ENCODE measurements at places on chromosomes 7 and 10.

GRCh38 chr7:131904760-131905327, 348.4 kb upstream of the PODXL start:
- no peak for DNase-seq

- DNase-seq, result no peak
Observed at GRCh38 chr7:100493476-100494264, 9.9 kb downstream of the NYAP1 start.

- no peak for DNase-seq
Observed at GRCh38 chr7:139661043-139661440, 116.8 kb downstream of the HIPK2 start.

- no peak for DNase-seq
Observed at GRCh38 chr7:152544481-152544927, 108.7 kb upstream of the KMT2C start.

DNA sequence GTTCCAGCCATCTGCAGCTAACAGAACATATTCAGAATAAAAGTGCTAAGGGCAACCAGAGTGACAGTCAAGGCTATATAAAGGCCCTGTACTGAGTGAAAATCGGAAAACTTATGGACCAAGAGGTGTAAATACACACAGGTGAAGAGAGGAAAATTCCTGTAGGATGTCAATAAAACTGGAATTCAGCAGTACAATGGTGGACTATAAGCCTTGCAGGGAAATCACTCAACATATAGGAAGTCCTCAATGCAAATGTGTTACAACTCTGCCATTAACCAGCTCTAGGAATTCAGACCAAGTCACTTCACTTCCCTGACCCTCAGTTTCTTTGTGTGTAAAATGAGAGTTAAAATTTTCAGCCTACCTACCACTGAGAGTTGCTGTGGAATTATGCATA, 7.7 kb downstream of the USP6NL start:
- DNase-seq, result no peak

DNA sequence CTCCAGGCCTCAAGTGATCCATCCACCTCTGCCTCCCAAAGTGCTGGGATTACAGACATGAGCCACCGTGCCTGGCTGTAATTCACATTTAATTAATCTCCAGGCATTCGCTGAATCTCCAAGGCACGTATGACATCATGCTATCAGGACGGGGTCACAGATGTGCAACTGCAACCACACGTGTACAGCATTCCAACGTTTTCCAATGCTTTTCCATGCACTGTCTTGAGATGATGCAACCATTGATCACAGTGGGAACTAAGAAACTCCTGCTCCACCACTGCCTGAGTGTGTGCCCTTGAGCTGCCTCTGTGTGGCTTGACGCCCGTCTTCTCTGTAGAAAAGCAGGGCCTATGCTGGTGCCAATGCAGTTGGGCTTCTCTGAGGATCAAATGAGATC, 119.8 kb upstream of the LYZL2 start:
- no peak for DNase-seq

- DNase-seq, result no peak
Observed at GRCh38 chr7:86778271-86778670, 134.6 kb downstream of the GRM3 start.

GRCh38 chr10:58330431-58330830, 4.4 kb upstream of the UBE2D1 start:
- no peak for DNase-seq

DNA sequence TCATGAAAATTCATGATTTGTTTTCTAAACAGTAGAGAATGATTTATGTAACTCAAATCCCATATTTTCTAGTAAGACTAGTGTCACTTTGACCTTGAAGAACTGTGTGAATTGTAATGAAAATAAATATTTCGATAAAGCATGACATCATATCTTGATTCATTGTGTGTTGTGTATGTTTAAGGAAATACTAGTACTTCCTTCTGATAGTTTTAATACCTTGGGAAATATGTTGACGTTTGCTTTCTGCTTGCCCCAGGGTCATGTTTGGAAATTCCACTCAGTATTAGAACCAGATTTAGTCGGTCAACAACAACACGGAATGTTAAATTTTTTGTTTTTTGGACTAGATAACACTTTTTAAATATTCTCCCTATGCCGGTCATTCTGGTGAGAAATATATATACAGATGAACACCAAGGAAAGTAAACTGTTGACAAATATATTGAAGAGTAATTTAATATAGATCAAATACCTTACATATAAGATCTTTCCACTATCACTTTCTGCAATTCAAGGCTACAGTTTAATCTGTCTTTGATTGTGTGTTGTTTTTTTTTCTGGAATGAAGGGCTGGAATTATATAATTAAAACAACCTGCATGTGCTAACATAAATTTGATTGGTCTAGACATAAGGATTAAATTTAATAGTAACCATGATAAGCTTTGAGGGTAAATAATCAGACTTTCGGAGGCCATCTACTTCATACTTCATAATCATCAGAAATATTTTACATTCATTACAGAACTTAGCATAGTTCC, 126.2 kb downstream of the MDFIC start:
- DNase-seq, result no peak

GRCh38 chr10:24272374-24272773, 63.4 kb downstream of the KIAA1217 start:
- no peak for DNase-seq

DNA sequence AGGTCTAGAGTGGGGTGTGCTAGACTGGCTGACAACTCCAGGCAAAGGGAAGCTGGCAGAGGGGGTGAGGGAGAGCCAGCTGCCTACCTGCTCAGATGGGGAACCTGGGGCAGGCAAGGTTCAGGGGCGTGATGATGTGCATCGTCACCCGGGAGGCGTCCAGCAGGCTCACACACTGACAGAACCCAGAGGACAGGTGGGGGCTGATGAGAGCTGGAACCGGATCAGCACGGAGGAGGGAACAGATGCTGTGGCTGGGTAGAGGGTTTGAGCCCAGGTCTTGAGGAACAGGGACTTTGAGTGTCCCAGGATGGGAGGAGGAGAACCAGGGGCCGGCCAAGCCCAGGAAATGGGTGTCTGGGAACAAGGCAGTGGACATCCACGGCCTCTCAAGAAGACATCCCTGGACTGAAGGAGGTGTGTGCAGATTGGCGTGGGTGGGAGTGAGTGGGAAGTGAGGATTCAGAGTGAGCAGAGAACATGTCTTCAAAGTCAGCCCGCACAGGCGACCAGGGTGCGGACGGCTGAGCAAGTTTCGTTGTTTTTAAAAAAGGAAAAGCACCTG, 3.9 kb downstream of the RASGEF1A start:
- no peak for DNase-seq

DNA sequence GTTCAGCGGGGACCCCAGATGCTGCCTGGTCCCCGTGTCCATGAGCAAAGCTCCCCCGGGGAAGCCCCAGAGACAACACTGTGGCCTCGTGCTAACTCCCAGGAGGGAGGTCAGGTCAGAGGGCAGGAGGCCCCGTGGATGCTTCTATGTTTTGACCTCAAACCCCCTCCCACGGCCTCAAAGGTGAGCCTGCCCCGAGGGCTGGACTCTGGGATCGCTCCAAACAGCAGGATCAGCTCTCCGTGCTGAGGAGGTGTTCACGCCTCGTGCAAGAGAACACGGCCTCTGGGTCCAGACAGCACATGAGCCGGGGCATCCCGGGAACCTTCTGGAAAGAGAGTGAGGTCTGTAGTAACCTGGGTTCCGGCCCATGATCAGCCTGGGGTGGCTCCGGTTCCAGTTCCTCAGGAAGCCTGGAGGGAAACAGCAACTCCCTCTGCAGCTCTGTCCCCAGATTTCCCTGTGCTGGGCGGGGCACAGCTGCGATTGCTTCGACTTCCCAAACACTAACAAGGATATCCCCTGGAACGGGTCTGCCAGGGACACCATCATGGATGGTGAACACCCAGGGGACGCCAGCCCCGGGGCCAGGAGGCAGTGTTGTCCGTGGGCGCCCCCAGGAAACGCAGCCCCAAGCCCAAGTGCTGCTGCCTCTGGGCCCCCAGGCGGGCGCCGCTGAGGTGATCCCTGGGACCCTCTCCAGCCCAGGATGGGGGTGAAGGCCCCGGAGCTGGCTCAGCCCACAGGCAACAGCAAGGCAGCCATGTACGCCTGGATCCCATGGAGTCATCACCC, 18.0 kb upstream of the INPP5A start:
- DNase-seq, result no peak

GRCh38 chr10:50636618-50637579, 13.1 kb upstream of the SGMS1 start:
- no peak for DNase-seq

GRCh38 chr10:47287805-47288204, 12.2 kb upstream of the GDF10 start:
- DNase-seq, result no peak

DNA sequence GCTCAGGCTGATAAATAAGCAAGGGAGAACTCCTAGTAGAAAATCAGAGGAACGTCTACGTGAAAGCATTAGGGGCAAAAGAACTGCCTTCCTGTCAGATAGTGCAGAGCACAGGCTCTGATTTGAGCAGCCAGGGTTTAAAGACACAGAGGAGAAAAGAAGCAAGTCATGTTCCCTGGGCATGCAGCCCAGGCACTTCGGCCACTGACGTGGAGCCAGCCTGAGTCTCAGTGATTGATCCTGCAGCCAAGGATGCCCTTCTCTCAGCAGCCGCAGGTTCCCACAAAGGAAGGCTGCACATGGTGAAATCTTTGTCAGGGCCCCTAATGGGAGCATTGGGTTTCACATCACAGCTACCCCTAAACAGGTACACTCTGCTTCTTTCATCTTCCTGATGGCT, 161.7 kb upstream of the HPS1 start:
- DNase-seq, result no peak

GRCh38 chr10:37947526-37947925, 28.9 kb downstream of the ZNF25 start:
- no peak for DNase-seq

- DNase-seq, result no peak
Observed at GRCh38 chr7:28937619-28938018, 20.5 kb downstream of the TRIL start.

DNA sequence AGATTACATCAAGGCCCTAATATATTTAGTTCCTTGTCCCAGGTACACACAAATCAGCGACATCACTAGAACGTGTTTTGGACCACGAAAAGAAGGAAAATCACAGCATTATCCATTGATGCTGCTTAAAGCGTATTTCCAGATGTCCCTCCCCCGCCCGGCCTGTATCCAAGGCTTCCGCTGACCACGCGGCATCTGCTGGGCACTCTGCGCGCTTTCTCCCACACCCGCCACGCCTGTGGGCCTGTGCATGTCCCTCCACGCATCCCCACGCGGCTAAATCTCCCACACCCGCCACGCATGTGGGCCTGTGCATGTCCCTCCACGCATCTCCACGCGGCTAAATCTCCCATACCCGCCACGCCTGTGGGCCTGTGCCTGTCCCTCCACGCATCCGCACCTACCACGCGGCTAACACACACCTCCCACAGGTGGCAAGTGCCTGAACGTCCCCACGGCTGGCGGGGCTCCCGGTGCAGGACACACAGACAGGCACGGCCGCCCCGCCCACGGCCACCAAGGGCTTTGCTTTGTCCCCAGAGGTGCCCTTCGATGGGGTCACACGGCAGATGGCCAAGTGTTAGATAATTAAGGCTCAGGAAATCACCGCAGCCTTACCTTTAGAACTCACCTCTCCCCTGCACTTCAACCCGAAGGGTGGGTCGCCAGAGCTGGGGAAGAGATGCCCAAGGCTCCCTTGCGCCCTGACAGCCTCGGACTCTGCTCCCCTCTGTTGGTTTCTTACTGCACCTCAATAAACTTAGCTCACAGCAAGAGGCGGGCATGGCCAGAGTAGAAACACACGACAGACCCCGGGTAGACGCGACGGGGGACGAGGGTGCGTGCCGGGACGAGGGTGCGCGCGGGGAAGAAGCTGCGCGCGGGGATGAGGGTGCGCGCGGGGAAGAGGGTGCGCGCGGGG, 49.5 kb downstream of the DIP2C start:
- DNase-seq, result no peak

DNA sequence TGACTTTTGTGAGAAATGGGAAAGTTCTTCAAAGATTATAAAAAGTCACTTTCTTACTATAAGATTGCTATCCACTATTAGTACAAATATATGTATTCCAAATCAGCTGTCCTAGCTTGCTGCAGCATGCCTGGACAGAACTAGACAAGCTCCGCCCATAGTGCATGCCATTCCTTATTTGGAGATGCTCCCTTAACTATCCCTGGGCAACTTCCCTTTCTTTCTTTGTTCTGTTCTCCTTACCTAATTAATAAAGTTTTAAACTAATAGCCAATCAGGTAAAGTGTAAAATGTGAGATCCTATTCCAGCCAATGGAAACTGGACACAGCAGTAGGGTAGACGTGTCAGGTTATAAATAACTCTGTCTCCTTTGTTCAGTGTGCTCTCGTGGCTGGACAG, 281.9 kb downstream of the CAMK1D start:
- DNase-seq, result no peak

DNA sequence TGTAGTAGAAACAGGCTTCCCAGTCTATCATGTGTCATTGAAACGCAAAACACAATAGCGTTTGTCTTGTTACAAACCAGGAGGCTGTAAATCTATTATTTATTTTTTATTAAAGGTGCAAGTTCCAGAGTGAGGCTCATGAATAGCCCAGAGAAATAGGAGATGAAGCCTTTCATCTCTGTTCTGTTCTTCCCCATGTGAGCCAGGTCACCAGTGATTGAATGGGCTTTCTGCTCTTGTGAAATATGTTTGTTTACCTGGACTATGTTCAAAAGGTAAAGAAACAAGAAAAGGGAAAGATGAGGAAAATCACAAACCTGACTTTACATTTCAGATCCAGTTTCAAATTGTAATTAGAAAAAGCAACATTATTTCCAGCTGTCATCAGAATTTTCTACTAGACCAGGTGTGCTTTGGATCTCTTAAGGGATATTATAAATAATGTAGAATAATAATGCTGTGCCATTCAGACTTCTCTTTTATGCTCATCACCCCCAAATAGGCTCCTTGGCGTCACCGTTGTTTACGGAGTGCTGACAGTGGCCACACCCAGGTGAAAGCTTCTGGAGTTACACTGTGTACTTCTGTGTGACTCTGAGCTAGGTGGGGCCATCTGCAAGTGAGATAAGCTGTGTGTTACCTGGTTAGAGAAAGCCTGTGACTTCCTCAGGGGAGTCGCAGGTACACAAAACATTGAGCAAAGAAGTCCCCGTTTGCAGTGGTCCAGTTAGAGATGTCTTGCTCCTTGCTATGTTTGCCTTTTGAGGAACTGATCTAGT, 274.9 kb downstream of the SDK1 start:
- no peak for DNase-seq

DNA sequence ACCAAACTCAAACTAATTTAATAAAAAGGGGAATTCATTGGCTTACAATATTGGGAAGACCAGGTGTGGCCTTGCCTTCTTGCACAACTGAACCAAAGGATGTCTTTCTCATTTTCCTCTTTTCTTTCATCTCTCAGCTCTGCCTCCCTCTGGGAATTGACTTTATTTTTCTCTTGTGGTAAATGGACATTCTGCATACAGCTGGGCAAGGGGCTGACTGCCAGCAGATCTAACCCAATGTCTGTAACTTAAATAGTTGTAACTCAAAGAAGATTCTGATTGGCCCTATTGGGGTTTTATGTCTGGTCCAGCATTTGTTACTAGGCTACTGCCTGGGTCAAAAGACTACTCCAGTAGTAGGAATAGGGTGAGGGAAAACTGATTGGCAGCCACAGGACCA, 15.3 kb downstream of the PTTG1IP2 start:
- no peak for DNase-seq

GRCh38 chr10:62831346-62831745, 15.2 kb upstream of the EGR2 start:
- peak; percentile 67 for DNase-seq
